Left colon (tissue), 2 donors: ENCODE measurements at places on chromosomes 13 and 19. TPM values are rescaled to one million over a fixed set of nuclear protein-coding genes. Genes with fewer than 3 reads are reported as not detected.

The CPB2 gene
- total RNA-seq: not detected

The SHC2 gene
- total RNA-seq: 9.4 TPM

The LHFPL6 gene
- total RNA-seq: 11.8 TPM

The PSG7 gene
- total RNA-seq: not detected

The LIN7B gene
- 8.8 TPM for total RNA-seq

The SPRED3 gene
- 0.28 TPM for total RNA-seq

The SLC10A2 gene
- total RNA-seq: 2.5 TPM

The GRIN2D gene
- 0.37 TPM for total RNA-seq

The DHDH gene
- total RNA-seq: not detected

The MAP4K1 gene
- 2.9 TPM for total RNA-seq

The PPP1R15A gene
- 40.4 TPM for total RNA-seq

The IL17D gene
- 1.7 TPM for total RNA-seq

The SLC25A42 gene
- total RNA-seq: 8.2 TPM

The SYNE4 gene
- 6.5 TPM for total RNA-seq

The HOMER3 gene
- total RNA-seq: 3.9 TPM

The LGALS7 gene
- total RNA-seq: not detected

The SSC5D gene
- 2.6 TPM for total RNA-seq
